ENCODE measurements at places on chromosomes 5 and 9. TPM values are rescaled to one million over a fixed set of nuclear protein-coding genes. Genes with fewer than 3 reads are reported as not detected.

DNA sequence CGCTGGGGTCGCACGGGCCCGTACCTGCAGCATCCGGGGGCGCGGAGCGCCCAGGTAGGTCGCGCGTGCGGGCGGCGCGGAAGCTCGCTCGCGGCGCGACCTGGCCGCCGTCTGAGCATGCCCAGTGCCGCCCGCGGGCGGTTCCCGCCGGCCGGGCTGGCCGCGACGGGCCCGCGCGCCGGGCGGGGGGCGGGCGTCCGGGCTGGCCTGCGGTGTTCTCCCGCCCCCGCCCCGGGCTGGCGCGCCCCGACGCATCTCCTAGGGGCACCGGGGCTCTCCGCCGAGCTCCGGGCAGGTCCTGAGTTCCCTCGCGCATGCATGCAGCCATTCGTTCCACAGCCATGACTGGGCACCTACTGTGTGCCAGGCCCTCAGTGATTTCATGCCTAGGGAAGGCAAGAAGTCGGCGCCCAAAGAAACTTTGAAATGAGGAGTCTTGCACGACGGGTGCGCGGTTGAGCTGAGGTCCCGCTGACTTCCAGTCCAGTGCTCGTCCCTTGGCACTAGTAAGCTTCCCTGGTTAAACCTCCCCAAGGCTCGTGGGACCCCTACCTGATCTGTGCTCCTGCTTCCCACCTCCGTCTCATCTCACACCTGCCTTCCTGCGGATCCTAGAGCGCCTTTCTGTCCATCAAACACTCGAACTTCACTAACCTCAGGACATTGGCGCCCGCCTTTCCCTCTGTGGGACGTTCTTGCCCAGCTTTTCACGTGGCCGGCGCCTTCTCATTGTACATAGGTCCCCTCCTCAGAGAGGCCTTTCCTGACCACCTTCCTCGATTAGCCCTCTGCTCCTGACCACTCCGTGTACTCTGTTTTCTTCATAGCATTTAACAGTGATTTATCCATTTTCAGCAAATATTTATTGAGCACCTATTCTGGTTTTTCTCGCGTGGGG is at the start of gene PTPN3:
Gene PTPN3 (minus strand): TSS at position 113 of the 898 bp plus-strand sequence. CDS start 34,873 bp downstream, outside the sequence.
- DNase-seq: no peak

- peak; percentile 28 for DNase-seq
These were observed 11.1 kb downstream of the GM2A start for GRCh38 chr5:151264113-151264512.

DNA sequence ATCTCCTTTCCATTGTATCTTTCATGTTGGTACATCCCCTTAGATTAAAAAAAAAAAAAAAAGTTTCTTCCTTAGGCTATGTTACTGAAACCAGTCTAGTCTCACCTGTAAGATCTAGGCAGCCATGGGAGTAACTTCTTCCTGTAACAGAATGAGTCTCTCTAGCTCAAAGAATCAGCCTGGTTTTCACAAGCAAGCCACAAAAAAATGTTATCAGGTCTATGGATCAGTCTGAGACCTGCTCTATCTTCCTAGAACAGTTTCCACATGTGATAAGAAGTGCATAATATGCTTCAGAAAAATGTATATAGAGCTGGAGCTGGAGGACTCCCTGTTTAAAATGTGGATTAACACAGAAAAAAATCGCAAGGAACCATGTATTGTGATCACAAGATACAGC is 53.8 kb downstream of the ARRDC3 start:
- DNase-seq: no peak

GRCh38 chr9:107539427-107540163 is 50.0 kb upstream of the KLF4 start:
- DNase-seq: no peak

GRCh38 chr9:13646500-13647021 is 367.1 kb upstream of the MPDZ start:
- DNase-seq: no peak

DNA sequence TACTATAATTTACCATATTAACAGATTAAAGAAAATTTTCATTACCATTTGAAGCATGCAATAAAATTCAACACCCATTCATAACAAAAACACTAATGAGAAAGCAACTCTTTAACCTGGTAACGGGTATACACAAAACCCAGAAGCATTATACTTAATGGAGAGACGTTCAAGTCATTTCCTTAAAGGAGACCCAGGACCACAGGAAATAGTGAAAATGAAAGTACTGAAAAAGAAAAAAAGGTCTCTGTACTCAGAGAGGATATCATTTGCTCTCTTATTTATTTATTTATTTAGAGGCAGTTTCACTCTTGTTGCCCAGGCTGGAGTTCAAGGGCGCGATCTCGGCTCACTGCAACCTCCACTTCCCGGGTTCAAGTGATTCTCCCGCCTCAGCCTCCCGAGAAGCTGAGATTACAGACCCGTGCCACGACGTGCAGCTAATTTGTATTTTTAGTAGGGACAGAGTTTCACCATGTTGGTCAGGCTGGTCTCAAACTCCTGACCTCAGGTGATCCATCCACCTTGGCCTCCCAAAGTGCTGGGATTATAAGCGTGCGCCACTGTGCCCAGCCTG is 61.6 kb downstream of the SETX start:
- no peak for DNase-seq

DNA sequence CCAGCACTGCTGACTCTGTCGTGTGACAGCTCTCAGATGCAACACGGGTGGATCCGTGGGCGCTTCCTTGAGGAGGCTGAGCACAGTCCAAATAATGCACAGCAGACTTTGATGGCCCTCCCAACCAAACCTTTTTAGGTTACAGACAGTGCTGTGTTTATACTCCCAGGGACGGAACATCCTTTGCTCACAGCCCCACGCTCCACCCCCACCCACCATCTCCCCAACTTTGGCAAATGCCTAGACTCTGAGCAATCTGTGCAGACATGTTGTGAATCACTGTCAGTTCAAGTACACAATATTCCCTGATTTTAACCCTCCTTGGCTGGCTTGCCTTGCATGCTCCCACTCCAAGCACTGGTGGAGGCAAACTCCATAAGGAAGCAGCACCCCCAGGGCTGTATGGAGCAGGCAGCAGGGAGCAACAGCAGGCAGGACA is 324.6 kb downstream of the MLLT3 start:
- DNase-seq: no peak

GRCh38 chr5:16539169-16539666 is 73.6 kb upstream of the ZNF622 start:
- no peak for DNase-seq

DNA sequence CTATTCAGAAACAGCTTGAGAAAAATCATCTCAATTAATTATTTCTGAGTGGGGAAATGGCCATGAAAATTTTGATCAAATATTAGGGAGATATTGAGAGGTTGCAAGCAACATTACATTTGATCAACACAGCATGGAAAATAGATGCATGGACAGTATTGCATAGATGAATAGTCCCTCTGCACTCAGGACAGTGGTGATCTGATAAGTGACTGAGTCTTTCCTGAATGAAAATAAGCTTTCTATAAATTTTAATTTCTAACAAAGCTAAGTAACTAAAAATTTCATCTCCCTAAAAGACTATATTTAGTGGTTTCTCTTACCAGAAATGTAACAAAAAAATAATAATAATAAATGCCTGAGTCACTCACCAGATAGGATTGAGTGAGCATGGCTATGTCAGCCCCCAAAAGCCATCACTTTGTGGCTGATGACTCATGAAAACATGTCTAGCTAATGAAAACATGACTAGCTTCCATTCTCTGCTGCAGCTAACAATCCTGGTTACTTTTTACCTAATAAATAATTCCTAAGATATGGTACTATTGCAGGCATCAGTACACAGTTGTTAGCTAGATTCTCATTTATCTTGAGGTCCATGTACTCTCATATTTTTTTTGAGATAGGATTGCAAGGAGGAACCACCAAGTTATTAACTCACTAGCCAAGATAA is 1294.8 kb upstream of the ACO1 start:
- DNase-seq: no peak

- no peak for DNase-seq
These were observed 128.9 kb upstream of the PTPN3 start for GRCh38 chr9:109627042-109627441.

GRCh38 chr5:141992349-141992963 is 20.4 kb downstream of the GNPDA1 start:
- DNase-seq: peak; percentile 89

DNA sequence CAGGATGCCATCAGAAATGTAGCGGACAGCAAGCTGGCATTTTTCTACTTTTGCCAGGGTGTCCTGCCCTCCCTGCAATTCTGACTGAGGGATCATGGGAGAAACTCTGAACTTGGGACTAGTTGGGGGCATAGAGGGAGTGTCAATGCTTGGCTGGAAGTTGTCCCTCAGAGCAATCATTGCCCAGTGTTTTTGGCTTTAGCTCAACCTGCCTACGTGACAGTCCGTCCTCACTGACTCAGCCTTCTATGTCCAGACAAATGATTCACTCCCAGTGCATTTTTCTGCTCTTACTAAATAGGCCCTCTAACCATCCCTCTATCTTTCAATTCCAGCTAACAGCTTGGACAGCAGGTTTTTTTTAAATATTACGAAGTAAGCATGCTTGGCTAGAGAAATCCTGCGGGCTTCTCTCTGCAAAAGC is 627.4 kb downstream of the TLR4 start:
- no peak for DNase-seq

DNA sequence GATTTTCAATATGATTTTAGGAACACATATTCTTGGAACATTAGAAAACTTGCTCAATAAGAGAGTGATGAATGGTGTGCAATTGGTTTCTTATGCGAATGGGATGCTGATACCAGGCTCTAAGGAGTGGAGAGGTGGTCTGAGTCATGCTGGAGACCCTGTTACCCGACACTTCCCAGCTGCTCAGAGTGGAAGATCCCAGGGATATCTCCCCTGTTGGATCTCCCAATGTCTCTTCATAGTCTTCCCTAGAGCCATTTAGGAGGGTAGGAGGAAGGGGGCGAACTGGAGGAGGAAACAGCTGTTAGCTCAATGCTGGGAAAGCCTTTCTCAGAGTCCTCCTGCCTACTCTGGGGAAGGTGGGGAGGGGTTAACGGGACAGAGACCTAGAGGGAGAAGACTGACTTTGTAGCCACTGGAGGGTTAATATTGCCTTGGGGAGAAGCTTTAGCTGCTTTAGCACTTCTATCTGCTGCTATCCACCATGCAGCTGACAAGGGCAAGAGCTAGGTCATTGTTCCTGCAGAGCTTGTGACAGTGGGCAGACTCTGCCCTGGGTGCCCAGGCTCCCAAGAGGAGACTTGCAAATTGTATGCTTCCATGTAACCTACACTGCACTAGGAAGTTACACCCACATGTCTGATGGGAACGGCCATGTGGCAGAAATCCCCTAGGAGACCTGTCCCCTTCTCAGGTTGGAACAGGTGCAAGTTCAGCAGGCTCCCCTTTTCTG is 301.0 kb downstream of the GADD45G start:
- no peak for DNase-seq

DNA sequence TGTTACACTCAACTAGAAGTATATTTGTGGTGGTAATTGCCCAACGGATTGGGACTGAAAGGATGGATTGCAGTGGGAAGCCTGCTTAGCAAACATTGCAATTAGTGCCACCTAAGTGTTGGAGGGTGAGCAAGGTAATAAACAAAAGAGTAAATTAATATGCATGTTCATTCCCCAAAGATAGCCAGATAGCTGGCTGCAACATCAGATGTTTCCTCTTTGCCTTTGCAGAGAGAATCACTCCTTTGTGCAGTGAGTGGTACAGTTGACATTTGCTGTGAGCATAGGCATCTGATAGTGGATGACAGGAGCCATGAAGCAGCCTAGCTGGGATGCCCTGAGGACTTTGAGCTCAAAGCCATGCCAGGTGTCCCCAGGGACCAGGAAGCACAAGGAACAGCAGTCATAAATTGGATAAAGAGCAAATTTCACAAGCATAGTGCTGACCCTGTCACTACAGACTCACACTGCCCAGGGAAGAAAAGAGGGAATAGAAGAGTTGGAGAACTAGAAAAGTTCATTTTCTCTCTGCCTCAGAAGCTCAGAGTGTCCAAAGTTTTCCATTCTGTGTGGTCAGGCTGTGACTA is 336.1 kb upstream of the SLC30A5 start:
- no peak for DNase-seq

DNA sequence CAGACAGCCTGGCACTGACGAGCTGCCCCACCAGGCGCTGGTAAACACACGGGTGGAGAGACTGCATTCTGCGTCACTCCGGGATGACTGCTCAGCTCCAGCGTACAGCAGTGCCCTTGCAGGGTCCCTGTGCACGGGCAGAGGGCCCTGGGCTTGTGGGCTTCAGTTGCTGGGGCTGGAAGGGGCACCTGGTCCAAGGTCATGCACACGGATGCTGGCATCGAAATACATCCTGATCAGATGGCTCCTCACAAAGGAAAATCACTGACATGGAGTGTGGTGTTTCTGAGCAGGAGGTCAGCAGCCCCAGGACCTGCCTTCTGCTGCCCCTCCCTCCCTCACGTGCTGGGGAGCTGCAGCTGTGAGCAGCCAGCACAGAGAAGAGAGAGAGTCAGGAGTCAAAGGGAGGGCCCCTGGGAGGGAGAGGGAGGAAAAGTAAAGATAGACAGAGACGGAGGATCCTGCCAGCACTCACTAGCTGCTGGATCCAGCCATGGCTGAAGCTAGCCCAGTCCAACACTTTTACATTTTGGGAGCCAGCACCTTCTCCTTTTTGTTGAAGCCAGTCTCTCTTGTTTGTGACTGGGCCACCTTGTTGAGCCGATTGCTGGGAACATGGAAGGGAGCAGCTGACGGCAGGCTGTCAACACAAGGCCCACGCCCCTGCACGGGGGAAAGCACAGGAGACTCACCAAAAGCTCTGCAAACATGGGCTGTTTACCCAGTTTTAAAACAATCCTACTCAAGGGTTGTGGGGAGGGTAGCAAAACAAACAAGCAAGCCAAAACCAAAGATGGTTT is 166.5 kb upstream of the PHYKPL start:
- no peak for DNase-seq

DNA sequence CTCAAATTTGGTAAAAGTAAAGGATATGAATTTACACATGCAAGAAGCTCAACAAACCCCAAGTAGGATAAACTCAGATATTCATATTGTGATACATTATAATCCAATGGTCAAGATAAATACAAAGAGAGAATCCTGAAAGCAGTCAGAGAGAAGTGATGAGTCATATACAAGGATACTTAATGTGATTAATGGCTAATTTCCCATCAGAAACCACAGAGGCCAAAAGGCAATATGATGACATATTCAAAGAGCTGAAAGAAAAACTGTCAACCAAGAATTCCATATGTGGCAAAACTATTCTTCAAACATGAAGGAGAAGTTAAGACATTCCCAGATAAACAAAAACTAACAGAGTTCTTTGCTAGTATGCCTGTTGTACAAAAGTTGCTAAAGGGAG is 19.5 kb upstream of the IRF1 start:
- peak; percentile 73 for DNase-seq

The RNF208 gene
- total RNA-seq: 1.7 TPM

The TUSC1 gene
- total RNA-seq: 17.9 TPM

The LRRC19 gene
- not detected for total RNA-seq

The GPX8 gene
- total RNA-seq: 0.37 TPM

The STPG3 gene
- total RNA-seq: not detected

The CDC25C gene
- total RNA-seq: 13.4 TPM

The FGF18 gene
- total RNA-seq: 0.37 TPM

Data from HT-29 (cell line).